ENCODE measurements at places on chromosomes 5 and 9.
A peak's percentile ranks its signal among the peaks of the same experiment; 100 is the strongest.

GRCh38 chr5:57166276-57166675, 7.6 kb upstream of the GPBP1 start:
- no peak for DNase-seq

GRCh38 chr5:150780187-150780692, 1.7 kb downstream of the SMIM3 start:
- DNase-seq: no peak

- no peak for DNase-seq
Measured at GRCh38 chr9:18976221-18976708, 56.7 kb downstream of the SAXO1 start.

GRCh38 chr9:131333771-131334628, 44.5 kb downstream of the PLPP7 start:
- DNase-seq: no peak

DNA sequence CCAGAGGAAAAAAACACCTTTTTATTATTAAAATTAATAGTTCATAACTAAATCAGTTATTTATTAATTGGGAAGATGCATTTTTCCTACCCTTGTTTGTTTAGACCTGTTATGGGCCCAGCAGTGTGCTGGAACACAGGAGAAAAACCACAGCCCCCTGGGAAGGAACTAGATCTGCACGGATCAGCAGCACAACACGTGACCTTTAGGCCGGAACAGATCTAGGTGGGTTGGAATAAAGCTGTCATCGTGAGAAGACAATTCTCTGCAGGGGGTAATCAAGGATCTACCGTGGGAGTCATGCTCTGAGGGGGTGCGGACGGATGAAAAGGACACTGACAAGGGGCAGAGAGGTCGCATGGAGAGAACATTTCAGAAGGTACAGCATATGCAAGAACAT, 95.8 kb upstream of the SPATA31C2 start:
- no peak for DNase-seq

GRCh38 chr5:14386884-14387624, 194.5 kb upstream of the OTULINL start:
- DNase-seq: no peak

DNA sequence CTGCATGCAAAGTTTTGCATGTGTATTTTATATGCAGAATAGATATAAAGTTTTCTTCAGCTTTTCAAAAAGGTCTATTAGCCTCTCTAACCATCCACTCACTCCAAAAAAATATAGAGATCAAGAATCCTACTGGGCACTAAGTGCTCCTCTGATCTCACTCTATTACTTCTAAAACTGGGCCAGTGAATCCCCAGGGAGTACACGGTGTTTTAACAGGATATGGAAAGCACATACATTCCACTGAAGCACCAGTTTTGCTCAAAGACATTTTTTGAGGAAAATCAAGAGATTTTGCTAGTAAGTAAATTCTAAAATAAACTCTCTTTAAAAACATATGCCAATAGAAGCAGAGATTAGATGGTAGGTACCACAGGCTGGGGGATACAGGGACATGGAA, 95.2 kb downstream of the DEPDC1B start:
- DNase-seq: no peak

DNA sequence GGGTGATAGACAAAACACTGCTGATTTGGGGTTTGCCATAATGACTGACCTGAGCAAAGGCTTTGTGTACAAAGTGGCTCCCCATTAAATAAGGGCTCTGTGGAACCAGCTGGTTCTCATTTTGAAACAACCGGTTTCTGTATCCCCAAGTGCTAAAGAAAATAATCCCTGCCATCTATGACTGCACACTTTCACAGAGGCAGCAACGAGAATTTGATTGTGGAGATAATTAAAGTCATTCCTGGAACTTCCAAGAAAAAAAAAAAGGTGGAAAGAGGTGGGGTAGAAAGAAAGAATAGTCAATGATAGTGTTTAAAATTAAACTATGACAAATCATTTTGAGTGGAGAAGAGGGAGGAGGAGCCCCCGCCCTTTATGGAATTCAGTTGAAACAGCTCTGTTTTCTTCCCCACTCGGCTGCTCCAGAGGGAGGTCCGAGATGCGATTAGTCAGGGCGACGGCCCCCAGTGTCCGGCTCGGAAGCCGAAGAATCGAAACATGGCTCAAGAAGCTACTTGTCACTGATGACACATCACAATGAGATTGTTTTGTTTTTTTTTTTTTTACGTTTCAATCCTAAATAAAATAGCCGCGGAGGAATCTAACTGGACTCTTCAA, 38.4 kb downstream of the EBF1 start:
- no peak for DNase-seq

GRCh38 chr9:99221621-99222415, at the start of the genes ALG2 and SEC61B:
Gene ALG2 (minus strand): TSS chr9:99221942. CDS start chr9:99221894, 48 bp downstream.
Gene SEC61B (plus strand): TSS chr9:99222282. CDS start chr9:99222364, 82 bp downstream.
- DNase-seq: peak; percentile 93

- no peak for DNase-seq
Measured at GRCh38 chr5:130099008-130099407, 194.7 kb downstream of the CHSY3 start.

GRCh38 chr5:34915856-34916192, 313 bp downstream of the BRIX1 start:
- peak; percentile 13 for DNase-seq

DNA sequence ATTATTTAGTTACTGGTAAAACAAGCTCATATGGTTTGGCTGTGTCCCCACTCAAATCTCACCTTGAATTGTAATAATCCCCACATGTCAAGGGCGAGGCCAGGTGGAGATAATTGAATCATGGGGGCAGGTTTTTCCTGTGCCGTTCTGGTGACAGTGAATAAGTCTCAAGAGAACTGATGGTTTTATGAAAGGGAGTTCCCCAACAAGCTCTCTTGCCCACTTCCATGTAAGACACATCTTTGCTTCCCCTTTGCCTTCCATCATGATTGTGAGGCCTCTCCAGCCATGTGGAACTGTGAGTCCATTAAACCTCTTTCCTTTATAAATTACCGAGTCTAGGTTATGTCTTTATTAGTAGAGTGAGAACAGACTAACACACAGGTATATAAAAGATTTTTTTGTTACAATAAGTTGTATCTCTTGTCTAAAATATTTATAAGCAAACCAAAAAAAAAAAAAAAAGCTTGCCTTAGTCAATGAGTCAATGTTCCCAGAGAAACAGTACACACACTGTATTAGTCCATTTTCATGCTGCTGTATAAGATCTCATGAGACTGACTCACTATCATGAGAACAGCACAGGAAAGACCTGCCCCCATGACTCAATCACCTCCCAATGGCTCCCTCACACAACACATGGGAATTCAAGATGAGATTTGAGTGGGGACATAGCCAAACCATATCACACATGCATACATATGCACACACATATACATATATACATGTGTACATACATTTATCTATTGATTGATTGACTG, 138.3 kb downstream of the BASP1 start:
- DNase-seq: no peak

GRCh38 chr9:117097761-117098160, 317.1 kb downstream of the ASTN2 start:
- DNase-seq: no peak

GRCh38 chr5:77155179-77155785, 55.2 kb upstream of the PDE8B start:
- DNase-seq: no peak

GRCh38 chr5:107977550-107978071, 306.9 kb upstream of the EFNA5 start:
- DNase-seq: no peak

DNA sequence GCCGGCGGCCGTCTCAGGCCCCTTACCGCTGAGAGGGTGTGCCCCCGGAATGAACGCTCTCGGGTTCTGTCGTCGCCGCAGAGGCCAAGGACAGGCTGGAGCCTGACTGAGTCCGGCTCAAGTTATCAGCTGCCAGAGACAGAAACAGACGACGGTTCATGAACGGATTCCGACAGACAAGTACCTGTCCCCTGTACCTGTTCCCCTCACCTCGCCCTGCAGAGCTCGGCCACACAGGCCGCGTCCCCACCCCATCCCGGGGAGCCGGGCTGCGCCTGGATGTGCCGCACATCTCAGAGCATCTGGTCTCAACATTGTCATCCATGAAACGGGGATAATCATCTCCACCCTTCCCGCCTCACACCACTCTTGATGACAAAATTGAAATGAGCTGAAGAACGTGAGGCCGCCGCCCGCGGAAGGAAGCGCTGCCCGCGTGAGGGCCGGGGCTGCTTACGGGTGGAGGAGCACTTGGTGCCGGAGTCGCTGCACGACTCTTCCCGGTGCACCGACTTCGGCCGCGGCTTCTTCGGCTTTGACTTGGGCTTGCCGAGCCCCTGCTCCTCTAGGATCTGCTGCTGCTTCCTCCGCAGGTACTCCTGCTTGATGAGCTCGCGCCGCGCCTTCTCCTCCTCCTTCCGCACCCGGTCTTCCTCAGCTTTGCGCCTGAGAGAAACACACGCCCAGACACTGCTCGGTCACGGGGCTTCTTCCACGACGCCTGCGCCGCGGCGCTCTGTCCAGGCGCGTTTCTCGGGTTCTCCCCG, 89.2 kb downstream of the CAMSAP1 start:
- DNase-seq: no peak

DNA sequence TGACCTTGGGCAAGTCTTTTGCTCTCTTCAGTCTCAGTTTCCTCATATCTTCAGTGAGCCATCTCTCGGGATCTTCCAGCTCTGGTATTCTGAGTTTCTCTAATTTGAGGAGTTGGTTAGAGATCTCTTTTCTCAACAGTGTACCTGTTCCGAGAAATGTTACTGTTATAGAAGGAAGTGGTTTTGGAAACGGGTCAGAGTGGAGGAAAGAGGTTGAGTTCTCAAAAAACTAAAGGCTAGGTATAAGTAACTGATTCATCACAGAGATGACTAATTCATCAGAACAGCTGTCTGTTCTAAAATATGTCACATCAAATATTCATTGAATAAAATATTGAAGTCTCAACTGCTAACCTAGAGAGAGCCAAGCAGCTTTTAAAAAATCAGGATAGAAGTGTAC, 106.6 kb downstream of the PALM2AKAP2 start:
- no peak for DNase-seq

GRCh38 chr5:107028938-107029337, 641.8 kb downstream of the EFNA5 start:
- no peak for DNase-seq

DNA sequence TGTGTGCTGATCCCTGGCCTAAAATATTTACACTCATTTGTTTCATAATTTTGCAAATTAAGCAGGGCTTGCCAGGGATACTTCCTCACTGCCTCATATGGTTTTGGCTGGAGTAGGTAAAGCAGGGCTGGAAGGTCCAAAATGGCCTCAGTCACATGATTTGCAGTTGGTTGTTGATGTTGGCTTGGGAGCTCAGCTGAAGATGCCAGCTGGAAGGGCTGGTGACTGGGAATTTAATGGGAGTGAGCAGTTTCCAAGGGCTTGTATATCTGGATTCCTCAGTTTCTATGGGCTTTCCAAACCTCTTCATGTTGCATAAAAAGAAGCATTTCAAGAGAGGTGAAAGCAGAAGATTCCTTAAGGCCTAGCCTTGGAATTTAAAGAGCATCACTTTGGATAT, 729.3 kb downstream of the CDH18 start:
- no peak for DNase-seq

- no peak for DNase-seq
Measured at GRCh38 chr5:78501411-78502352, 141.3 kb downstream of the SCAMP1 start.

GRCh38 chr5:58985759-58986158, 402.9 kb downstream of the RAB3C start:
- DNase-seq: no peak

- no peak for DNase-seq
Measured at GRCh38 chr5:110338341-110339083, 388.0 kb downstream of the TMEM232 start.

- no peak for DNase-seq
Measured at GRCh38 chr9:37187292-37187691, 66.9 kb downstream of the ZCCHC7 start.

- no peak for DNase-seq
Measured at GRCh38 chr9:106111039-106111730, 416.8 kb downstream of the TMEM38B start.

GRCh38 chr9:33080534-33080933, 4.1 kb upstream of the SMU1 start:
- no peak for DNase-seq

DNA sequence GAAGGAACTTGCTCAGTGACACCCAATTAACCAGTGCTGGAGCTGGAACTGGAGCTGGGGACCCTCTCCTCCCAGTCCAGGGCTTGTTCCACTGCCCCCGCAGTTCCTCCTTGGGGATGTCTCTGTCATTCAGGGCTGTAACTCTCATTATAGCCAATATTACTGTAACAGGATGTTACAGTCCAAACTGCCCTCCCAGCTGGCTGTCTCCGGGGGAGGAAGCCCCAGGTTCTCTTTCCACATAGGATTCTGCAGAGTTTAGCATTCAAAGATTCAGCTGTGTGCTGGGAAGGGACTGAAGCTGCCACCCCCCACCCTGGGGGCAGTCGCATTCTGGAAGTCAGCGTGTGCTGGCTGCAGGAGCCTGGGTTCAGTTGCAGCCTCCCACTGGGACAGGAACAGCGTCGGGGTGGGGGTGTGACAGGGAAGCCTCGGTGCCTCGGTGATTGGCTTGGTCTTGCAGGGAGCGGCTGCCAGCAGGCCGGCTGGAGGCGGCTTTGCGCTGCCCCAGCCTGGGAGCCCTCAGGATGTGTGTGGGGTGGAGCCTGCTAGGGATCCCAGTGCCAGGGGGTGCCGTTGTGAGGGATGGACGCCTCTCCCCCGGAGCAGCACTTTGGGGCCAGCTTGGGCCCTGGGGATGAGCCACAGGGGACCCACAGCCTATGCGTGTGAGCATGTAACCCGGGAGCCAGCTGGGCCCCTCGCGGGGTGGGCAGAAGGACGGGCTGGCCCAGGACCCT, 101.1 kb downstream of the RGS3 start:
- no peak for DNase-seq

GRCh38 chr9:110935829-110936228, 102.4 kb downstream of the LPAR1 start:
- DNase-seq: no peak

- no peak for DNase-seq
Measured at GRCh38 chr5:167820101-167820990, 471.1 kb upstream of the WWC1 start.

GRCh38 chr9:104068546-104068945, 25.6 kb upstream of the SMC2 start:
- DNase-seq: no peak

GRCh38 chr9:99807276-99807852, 14.3 kb upstream of the NR4A3 start:
- DNase-seq: peak; percentile 50

DNA sequence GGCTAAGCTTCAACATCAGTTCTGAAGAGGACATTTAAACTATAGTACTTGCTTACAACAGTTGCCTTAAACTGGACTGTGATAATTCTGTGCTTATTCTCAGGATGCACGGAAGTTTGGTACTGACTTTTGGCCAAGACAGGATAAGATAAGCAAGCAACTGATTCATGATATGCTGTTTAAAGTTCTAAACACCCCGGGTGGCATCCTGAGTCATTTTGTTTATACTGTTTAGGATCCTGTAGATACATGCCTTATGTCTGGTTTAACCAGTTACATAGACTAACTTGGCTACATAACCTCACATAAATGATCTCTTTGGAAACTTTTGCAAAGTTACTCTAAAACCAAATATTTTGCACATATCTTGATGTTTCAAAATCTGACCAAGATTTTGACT, 95.9 kb downstream of the CDH9 start:
- DNase-seq: no peak
